Astrocyte (in vitro differentiated cells and primary cell): ENCODE measurements at places on chromosomes 16 and 17. TPM values are rescaled to one million over a fixed set of nuclear protein-coding genes. Genes with fewer than 3 reads are reported as not detected.

DNA sequence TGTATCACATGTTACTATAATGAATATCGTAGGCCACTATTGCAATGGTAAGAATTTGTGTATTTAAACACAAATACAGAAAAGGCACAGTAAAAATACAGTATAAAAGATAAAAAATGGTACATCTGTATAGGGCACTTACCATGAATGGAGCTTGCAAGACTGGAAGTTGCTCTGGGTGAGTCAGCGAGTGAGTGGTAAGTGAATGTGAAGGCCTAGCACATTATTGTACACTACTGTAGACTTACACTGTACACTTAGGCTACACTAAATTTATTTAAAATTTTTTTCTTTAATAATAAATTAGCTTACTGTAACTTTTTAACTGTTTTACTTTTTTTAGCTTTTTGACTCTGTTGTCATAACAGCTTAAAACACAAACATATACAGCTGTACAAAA is 42.5 kb downstream of the AKAP10 start:
- DNase-seq = peak; percentile 16
- H3K27ac ChIP-seq = no peak overlapping the region
- peaks cover 34% of the 10 kb centered on the region for H3K36me3 ChIP-seq

DNA sequence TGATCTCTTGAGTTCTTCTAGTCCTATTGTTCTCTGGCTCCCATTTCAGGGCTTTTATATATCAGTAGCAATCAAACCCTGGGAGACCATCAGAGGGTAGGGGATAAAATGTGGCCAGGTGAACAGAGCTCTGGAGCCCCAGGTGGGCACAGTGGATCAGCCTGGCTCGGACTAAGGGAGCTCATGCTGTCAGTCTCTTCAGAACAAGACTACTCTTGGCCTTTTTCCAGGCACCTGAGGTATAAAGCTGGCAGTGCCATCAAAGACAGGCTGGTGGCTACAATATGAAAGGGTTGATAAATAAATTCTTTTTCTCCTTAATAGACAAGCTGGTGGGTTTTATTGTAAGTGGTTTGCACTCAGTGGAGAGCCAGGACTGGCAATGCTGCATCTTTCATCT is 160.0 kb upstream of the CCL2 start:
- H3K27ac ChIP-seq = no peak overlapping the region
- DNase-seq = no peak
- H3K4me3 ChIP-seq = no peak overlapping the region
- H3K36me3 ChIP-seq = no peaks in the 10 kb centered on the region
- no peaks in the 10 kb centered on the region for H3K27me3 ChIP-seq

Gene CLN3
- 23.0 and 26.0 TPM in 2 replicates for total RNA-seq

Gene PHF12
- total RNA-seq = 41.6 and 46.7 TPM in 2 replicates

Gene EVI2A
- total RNA-seq = 1.1 TPM in 2 replicates

- H3K4me1 ChIP-seq = peaks cover 17% of the 10 kb centered on the region
- H3K27me3 ChIP-seq = no peaks in the 10 kb centered on the region
- DNase-seq = no peak
- H3K27ac ChIP-seq = no peak overlapping the region
Observed at GRCh38 chr16:57093666-57094564, 1.5 kb downstream of the CPNE2 start.

DNA sequence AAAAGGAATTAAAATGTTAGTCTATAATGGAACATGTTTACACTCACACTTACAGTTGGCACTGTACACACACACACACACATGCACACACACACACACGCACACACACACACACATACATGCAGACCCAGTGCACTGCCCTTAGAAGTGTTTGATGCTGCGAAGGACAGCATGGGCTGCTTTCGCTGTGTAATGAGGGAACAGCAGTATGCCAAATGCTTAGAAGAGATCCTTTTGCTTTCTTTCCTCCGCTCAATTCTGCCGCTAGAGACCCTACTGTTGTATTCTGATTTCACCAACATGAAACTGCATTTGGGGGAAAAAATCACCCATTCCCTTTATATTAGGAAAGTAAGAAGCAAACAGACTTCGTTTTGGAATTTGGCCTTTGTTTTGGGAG is 217.9 kb downstream of the ENGASE start:
- no peak for DNase-seq
- no peak overlapping the region for H3K4me3 ChIP-seq
- no peaks in the 10 kb centered on the region for H3K4me1 ChIP-seq
- no peaks in the 10 kb centered on the region for H3K27me3 ChIP-seq

DNA sequence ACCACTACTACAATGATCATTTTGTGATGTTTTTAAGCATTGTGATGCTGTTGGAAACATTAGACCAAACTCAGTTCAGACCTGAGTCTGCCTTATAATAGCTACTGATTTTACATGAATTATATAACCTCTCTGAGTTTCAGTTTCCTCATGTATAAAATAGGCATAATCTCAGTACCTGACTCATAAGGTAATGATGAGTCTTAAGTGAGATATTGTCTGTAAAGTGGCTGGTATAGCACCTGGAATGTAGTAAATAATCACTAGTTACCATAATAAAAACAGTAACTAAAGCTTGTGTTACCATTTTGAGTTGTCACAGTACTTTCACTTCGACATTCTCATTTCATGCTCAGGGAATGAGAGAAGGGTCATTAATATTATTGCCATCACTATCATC is 381.5 kb upstream of the SALL1 start:
- H3K27me3 ChIP-seq = no peaks in the 10 kb centered on the region
- DNase-seq = no peak
- no peak overlapping the region for H3K27ac ChIP-seq

Gene KRTAP9-2
- not detected in 2 replicates for total RNA-seq

- peaks cover 7% of the 10 kb centered on the region for H3K4me1 ChIP-seq
- no peak for DNase-seq
- no peaks in the 10 kb centered on the region for H3K36me3 ChIP-seq
- peak within 1 kb of the TSS; percentile 81 for H3K4me3 ChIP-seq
- H3K27ac ChIP-seq = peak within 1 kb of the TSS; percentile 68
Observed at GRCh38 chr17:80260791-80261158, at the start of gene RNF213. RNF213 (plus strand) TSS chr17:80260852; CDS start chr17:80263682, 2,830 bp downstream.

DNA sequence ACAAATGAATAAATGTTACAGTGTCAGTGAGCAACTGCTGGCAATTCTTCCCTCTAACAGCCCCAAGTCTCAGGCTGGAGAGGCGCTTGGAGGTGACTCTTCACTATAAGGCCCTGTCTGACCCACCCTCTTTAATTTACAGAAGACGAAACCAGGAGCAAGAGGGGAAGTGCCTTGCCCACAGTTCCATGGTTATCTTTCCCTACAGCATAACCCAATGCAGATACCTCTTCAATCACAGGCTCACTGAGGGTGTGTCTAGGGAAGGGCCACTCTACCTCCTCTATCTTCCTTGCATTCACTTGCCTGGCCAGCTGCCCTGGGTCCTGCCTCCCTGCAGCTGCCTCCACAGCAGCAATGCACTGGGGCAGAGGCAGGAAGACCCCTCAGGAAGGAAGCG is 9.6 kb upstream of the N4BP1 start:
- no peak overlapping the region for H3K4me3 ChIP-seq
- no peak overlapping the region for H3K27ac ChIP-seq
- no peak for DNase-seq
- H3K36me3 ChIP-seq = no peaks in the 10 kb centered on the region

DNA sequence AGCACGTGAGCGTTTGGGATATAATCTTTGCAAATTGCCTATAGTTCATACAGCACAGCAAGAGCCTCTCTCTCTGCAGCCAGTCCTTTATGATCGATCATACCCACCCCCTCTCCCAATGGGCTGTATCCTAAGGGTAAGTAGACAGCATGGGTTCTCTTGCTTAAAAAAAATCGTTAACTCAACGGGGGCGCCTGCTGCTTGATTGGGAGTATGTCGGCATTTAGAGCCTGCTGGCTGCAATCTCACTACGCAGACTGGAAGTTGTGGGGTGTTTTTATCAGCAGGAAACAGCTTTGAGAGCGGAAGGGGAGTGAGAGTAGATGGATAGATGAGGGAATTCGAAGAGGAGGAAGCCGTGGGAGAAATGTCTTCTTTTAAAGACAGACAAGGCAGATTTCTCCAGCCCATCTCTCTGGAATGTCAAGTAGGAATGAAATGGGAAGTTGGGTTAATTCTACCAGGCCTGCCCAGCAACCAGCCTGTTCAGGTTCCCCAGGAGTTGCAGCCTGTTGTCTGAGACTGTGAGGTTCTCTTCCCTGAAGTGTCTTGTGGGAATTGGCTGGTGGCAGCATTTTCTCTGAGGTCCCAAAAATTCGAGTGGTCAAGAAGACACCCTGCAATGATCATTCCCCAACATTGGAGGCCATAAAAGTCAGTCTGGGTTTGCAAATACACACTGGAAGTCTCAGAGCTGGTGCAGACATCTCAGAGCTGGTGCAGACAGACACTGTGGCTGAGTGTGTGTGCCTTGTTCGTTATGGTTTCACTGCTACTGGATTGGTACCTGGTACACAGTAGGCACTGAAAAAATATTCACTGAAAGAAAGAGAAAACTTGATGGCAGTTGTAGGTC is 65.6 kb downstream of the PRKCB start:
- H3K36me3 ChIP-seq = no peaks in the 10 kb centered on the region
- H3K27ac ChIP-seq = no peak overlapping the region
- no peak overlapping the region for H3K4me3 ChIP-seq
- peaks cover 3% of the 10 kb centered on the region for H3K4me1 ChIP-seq

Gene CACNG1
- total RNA-seq = not detected in 2 replicates

DNA sequence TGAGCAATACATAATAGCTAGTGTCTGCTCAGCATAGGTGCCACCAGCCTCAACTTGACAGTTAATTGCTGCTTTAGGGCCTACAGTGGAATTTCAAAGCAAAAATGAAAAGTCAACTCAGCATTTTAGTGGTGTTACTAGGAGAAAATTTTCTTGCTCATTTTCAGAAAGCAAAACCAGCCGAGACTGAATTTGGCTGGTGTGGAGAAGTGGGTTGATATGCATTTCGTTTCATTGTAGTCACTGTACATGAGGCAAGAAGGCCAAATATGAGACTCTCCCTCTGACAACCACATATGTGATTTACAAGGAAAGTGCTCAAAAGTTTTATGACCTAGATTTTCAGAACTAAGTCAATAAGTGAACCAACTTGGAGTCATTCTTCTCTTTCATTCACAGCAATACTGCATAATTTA is 54.0 kb downstream of the DUSP14 start:
- no peak overlapping the region for H3K27ac ChIP-seq
- H3K36me3 ChIP-seq = peaks cover 24% of the 10 kb centered on the region
- H3K4me1 ChIP-seq = peaks cover 3% of the 10 kb centered on the region
- no peaks in the 10 kb centered on the region for H3K27me3 ChIP-seq
- DNase-seq = no peak

Gene SRCIN1
- 0.75 and 1.5 TPM in 2 replicates for total RNA-seq

GRCh38 chr16:4261557-4262172 is 11.2 kb downstream of the TFAP4 start:
- peak; percentile 5 for DNase-seq
- H3K36me3 ChIP-seq = no peaks in the 10 kb centered on the region
- H3K27ac ChIP-seq = no peak overlapping the region
- H3K4me1 ChIP-seq = no peaks in the 10 kb centered on the region

GRCh38 chr16:29315046-29315445 is 91.5 kb downstream of the NPIPB11 start:
- no peak overlapping the region for H3K27ac ChIP-seq
- no peak for DNase-seq
- peaks cover 4% of the 10 kb centered on the region for H3K27me3 ChIP-seq
- no peaks in the 10 kb centered on the region for H3K36me3 ChIP-seq
- peaks cover 11% of the 10 kb centered on the region for H3K4me1 ChIP-seq

Gene P2RX1
- not detected in 2 replicates for total RNA-seq

DNA sequence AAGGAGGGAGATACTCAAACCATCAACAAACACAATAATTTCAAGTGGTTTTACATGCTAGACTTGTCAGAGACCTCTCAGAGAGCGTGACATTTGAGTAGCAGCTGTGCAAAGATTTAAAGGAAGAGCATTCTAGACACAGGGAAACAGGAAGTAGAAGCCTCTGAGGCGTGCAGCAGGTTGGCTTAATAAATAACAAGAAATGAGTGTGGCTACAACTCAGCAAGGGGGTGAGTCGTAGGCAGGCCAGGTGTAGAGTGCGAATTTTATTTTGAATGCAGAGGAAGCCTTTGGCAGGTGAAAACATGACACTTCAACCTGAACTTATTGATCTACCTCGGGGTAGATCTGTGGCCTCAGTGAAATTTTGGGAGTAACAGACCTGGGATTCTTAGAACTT is 73.2 kb upstream of the MRTFB start:
- H3K36me3 ChIP-seq = no peaks in the 10 kb centered on the region
- DNase-seq = no peak

DNA sequence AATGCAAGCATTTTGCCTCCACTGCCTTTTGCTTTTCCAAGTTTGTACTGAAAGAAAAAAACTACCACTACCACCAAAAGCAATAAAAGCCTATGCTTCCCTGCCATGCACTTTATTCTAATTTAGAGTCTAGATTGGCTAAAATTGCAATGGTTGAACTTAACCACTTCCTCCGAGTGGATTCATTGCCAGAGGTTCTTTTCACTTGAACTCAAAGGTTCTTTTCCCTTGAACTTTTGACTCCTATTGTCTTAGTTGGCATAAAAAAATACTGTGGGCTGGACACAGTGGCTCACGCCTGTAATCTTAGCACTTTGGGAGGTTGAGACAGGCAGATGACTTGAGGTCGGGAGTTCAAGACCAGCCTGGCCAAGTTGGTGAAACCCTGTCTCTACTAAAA is 319.8 kb upstream of the GOT2 start:
- H3K27ac ChIP-seq = no peak overlapping the region
- peaks cover 1% of the 10 kb centered on the region for H3K4me1 ChIP-seq
- no peaks in the 10 kb centered on the region for H3K36me3 ChIP-seq
- no peak overlapping the region for H3K4me3 ChIP-seq

DNA sequence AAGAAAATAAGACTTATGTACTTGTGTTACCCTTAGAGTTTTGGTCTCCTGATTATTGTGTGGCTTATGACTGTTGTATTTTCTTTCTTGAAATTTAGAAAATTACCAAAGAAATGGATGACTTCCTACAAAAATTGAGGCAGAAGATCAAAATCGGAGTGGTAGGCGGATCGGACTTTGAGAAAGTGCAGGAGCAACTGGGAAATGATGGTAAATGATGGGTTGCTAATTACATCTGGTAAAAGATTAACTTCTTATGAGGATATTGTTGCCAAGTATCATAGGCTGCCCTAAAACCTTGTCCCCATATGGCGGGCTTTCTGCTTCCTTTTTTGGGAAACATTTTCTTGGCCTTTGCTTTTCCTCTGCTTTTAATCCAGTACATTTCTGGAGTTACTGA is 4.1 kb downstream of the PMM2 start:
- peaks cover 52% of the 10 kb centered on the region for H3K36me3 ChIP-seq
- H3K27me3 ChIP-seq = no peaks in the 10 kb centered on the region

- H3K4me1 ChIP-seq = peaks cover 4% of the 10 kb centered on the region
- H3K27ac ChIP-seq = no peak overlapping the region
- H3K36me3 ChIP-seq = peaks cover 5% of the 10 kb centered on the region
- no peaks in the 10 kb centered on the region for H3K27me3 ChIP-seq
- no peak for DNase-seq
Observed at GRCh38 chr17:63426917-63427308, 19.2 kb downstream of the CYB561 start.

DNA sequence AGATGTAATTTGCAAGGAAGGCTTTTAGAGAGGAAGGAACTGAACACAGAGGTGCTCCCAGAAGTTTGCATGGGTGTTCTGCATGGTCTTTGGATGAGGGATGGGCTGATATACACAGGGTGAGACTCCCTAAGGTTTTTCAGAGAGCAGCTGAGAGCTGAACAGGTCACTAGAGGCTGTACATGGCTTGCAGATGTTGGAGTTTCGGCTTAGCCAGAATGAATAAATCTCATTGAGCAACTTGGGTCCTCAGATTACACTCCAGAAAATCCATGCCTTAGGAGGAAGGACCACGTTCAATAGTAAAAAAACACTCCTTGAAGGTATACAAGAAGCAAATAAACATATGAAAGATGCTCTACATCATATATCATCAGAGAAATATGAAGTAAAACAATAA is 7.5 kb upstream of the ITGB3 start:
- DNase-seq = no peak
- no peaks in the 10 kb centered on the region for H3K27me3 ChIP-seq
- no peaks in the 10 kb centered on the region for H3K36me3 ChIP-seq
- no peak overlapping the region for H3K27ac ChIP-seq
- H3K4me3 ChIP-seq = no peak overlapping the region

Gene KRTAP4-9
- total RNA-seq = not detected in 2 replicates

Gene TP53TG3
- total RNA-seq = not detected in 2 replicates
